Substantia nigra (tissue), 51 donors: ENCODE measurements at places on chromosomes 7 and 10.

- DNase-seq = no peak
Measured at GRCh38 chr10:120987359-120987758, 136.2 kb downstream of the WDR11 start.

DNA sequence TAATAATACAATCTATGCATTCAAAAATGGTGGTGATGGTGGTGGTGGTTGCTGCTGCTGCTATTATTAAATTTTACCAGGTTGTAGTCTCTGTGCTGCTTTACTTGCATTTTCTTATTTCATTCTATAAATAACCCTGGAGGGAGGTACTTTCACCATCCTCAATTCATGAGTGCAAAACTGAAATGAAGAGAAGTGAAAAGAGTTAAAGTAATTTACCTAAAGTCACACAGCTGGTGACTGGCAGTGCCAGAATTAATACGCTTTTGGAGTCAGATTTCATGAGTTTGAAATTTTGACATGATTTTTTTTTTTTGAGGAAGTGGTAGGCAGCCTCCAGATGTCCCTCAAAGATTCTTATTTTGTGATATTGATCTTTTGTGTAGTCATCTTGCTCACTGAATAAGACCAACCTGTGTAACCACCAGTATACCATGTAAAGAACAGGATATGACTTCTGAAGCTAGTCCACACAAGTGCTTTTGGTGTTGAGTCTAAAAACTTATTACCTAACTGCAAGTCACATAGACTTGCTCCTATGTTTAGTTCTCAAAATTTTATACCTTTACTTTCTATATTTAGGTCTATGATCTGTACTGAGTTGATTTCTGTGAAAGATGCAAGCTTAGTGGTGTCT lies 218.8 kb downstream of the ZWINT start:
- no peak for DNase-seq

DNA sequence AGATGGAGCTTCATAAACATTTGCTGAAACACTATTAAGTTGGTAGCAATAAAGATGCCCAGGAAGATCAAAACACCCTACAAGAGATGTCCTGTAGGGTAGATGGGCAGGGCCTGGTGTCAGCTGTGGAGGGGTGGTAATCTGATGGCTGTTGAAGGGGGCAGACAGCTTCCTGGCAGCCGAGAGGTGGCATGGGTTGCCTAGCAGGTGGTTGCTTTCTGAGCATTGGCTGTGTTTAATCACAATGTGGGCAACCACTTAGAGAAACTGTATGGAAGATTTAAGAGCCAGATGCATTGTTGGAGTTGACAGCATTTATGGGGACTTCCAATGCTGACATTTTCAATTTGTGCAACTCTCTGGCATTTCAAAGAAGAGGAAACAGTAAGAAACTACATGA lies 79.9 kb upstream of the SLC26A5 start:
- no peak for DNase-seq

DNA sequence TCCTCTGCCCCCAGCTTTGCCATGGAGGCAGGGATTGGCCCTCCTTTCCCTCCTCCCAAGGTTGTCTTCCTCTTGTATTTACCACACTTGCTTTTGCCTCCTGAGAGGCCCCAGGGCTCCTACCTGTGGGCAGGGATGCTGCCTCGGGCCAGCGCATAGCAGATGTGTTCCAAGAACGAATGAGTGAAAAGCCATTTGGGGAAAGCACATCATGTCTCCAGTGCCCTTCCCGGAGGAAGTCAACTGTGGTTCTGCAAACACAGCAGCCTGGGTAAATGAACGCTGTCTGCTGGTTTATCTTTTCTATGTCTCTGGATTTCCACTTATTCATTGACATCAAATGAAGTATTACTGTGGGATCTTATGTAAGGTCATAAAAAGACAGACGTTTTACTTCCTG lies 161.7 kb downstream of the FANK1 start:
- DNase-seq = no peak

DNA sequence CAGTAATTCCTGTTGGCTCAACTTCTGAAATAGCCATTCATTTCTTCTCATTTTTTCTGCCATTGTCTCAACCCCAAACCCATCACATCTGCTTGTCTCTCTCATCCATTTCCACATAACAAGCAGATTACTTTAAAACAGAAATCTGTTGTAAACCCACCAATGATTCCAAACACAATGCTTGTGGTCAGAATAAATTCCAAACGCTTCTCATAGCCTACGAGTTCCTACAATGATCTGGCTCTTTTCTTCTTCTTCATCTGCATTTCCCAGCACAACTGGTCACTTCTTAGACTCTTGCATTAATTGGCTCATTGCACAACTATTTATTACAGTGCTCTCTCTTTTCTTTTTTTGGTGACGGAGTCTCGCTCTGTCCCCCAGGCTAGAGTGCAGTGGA lies 364.1 kb downstream of the GATA3 start:
- no peak for DNase-seq

DNA sequence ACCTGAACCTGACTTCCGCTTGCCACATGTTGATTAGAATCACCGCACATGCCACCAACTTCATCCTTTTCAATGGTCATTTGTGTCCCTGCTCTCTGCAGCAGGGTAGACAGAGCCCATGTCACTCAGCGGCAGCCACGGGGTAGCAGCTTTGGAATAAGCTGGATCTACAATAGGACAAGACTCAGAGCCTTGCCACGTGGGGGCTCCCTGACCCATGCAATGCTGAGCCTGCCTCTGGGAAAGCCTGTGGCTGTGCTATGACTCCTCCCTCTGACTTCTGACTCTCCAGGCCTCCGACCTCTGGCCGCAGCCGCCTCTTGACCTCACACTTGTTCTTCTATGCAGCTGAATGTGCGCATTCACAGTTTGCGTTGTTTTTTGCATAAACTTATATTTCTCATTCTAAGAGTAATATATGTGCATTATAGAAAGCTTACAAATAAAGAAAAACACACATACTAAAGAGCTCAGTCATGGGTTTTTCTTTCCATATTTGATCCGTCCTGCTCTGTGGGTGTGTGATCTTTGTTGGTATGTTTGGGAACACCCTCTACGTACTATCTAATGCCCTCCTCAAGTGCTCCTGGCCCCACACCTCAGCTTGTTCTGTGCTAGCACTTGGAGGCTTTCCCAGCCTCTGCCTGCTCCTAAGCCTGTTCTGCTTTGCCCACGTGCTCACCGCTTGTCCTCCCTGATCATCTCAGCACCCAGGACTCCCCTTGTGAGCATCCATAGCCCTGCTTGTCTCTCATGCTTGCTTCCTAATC lies 198.0 kb upstream of the MKI67 start:
- DNase-seq = no peak

GRCh38 chr7:152924826-152925411 lies 165.4 kb downstream of the ACTR3B start:
- no peak for DNase-seq

DNA sequence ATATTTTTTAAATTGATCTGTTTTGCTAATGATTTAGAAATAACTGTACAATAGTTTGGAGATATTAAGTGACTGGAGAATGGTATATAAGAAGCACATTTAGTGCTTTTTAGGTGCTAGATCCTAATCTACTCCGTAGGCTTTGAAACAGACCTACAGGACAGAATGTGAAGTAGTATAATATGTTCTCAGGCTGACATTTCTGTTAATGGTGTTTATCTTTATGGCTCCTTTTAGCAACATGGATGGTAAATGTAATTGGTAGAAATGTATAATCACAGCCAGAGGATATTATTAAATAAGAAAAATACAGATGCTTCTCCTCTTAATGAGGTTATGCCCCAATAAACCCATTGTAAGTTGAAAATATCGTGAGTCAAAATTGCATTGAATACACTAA lies 30.6 kb upstream of the CCDC7 start:
- DNase-seq = no peak

DNA sequence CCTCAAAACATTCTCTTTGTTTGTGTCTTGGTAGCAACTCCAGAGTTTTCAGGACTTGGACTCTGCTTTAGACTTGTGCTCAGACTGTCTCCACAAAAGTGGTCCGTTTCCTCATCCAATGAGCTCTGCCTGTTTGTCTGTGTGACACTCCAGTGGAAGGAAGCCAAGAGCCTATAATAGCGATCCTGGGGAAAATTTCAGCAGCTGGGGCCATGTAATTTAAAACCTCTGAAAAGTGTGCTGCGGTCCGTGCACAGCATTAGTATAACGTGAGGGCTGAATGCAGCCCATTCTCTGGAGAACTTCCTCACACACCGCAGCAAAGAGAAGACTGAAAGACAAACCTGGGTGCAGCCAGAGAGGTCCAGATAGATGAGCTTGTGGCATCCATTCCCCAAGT lies at the start of gene LRRC17:
Gene LRRC17 (plus strand): TSS at position 259 of the 400 bp plus-strand sequence. CDS start 20,914 bp downstream, outside the sequence.
- no peak for DNase-seq

- DNase-seq = peak; percentile 60
Measured at GRCh38 chr10:5812283-5813090, 747 bp downstream of the GDI2 start.

DNA sequence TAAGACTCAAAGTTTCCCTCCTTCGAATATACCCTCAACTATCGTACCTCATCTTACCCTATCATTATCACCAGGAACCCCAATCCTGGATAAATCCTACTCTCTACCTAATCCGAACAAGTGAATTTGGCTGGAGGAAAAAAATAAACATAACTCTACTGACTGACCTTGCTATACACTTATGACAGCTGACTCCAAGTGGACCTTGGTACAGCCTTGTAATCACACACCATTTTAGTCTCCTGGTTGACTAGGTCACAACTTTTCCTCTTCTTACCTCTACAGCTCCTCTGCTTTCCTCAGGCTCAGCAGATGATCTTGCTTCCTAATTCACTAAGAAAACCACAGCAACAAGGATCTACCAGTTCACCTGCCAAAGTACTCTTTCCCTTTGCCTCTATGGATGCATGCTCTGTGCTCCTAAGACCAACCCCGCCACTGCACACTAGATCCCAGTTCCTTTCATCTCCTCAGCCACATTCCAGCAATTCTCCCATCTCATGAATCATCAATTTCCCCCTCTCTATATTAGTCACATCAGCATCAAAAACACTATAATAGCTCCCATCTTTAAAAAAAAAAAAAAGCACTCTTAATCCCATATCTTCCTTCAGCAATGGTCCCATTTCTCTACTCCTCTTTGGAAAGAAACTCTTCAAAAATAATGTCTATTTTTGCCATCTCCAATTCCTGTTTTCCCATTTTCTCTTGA lies 35.5 kb downstream of the COA1 start:
- no peak for DNase-seq

DNA sequence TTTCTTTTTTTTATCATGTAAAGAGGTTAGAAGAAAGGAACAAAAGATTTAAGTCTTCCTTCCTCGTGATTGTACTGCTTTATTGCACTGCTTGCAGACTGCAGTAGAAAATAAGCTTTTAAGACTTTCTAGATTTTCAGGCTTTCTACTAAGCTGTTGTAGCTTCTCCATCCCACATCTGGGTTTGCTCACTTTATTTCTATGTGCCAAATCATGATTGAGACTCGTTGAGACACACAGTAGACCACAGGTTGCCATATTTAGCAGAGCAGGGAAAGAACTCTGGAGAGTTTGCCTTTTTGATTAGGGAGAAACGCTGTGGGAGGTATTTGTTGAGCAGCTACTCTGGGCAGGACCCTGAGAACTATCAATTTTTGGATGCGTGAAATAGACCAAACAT lies 89.2 kb upstream of the BTBD16 start:
- DNase-seq = no peak

- no peak for DNase-seq
Measured at GRCh38 chr7:98802088-98802780, 67.6 kb downstream of the TMEM130 start.

DNA sequence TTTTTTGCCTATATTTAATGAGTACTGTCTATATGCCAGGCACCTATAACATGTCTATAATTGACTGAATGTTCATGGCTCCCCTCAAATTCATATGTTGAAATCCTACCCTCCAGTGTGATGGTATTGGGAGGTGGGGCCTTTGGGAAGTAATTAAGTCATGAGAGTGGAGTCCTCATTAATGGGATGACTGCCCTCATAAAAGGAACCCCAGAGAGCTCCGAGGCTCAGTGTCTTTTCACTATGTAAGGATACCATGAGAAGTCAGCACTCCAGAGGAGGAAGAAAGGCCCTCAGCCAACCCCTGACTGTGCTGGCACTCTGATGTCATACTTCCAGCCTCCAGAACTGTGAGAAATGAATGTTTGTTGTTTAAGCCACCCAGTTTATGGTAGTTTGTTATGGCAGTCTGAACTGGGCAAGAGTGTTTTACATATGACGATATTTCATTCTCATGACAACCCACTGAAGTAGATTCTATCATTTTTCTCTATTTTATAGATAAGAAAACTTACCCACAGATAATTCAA lies 61.1 kb upstream of the PCGF5 start:
- DNase-seq = no peak

- no peak for DNase-seq
Measured at GRCh38 chr7:106813705-106814305, 51.3 kb upstream of the PIK3CG start.

DNA sequence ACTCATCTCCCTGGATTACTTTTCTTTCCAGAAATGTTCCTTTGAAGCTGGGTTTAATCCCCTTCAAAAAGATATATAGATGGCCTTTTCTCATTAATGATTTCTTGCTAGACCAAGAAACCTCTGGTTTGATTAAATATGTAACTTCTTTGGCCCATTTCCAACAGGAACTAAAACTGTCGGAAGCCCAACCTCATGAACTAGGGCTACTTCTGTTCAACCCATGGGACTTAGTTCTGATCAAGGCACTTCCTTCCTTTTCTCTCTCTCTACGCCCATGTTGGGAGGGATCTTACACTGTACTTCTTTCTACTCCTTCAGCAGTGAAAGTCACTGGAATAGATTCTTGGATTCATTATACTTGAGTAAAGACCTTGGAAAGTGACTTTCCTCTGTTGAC lies 83.6 kb downstream of the TMEM106B start:
- no peak for DNase-seq

DNA sequence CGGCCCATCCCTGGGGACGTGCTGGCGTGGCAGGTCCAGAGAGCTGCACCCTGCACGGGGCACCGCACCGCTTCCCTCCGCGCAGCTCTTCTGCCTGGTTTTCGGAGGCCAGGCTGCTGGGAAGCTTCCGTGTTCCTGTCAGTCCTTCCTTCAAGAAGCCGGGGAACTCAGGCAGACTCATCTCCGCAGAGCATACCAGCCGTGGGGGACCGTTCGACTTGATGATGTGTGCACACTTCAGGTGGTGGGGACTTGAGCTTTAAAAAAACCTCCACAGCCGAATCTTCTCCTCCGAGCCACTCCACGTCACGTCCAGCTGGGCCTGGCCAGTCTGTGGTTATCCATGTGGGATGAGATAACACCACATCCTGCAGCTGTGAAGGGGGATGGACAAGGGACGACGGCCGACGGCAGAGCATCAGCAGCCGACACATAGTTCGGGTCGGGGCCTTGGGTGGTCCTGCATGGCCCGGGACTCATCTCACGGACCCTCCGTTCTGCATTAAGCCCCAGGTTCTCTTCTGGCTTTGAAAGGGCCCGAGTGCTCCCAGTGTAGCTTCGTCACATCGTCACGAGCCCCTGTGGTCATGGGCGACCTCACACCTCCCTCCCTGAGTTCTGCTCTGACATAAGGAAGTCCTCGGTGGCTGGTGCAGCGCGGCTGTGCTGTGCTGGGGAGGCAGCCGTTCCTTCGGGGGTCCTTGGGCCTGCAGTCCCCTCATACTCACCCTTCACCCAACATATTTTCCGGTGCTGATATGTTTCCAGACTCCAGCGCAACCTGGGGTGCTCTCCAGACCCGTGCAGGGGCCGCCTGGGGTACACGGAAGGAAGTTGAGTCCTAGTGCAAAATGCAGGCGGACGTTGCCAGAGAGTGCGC lies 4.5 kb upstream of the BHLHA15 start:
- no peak for DNase-seq

GRCh38 chr7:47474937-47475879 lies 106.7 kb downstream of the TNS3 start:
- DNase-seq = no peak
